ENCODE measurements at places on chromosomes 7 and 10.

- peak; percentile 94 for DNase-seq
These were observed 1.1 kb upstream of the TRIP6 start for GRCh38 chr7:100865938-100866728.

GRCh38 chr7:11060893-11061292, 87.2 kb downstream of the PHF14 start:
- DNase-seq = no peak

GRCh38 chr7:95925236-95925635, 152.9 kb downstream of the DYNC1I1 start:
- DNase-seq = no peak

GRCh38 chr10:1119027-1119426, 62.8 kb downstream of the WDR37 start:
- no peak for DNase-seq

DNA sequence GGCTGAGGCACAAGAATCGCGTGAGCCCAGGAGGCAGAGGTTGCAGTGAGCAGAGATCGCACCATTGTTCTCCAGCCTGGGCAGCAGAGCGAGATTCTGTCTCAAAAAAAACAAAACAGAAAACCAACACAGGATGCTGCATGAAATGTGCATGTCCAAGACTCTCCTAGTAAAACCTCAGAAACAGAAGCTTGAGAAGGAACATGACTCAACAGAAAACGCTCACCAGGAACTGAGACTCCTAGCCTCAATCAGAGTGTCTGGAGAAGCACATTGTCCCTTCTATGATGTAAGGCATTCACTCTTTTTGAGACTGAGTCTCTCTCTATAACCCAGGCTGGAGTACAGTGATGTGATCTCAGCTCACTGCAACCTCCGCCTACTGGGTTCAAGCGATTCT, 168.3 kb downstream of the MYOF start:
- DNase-seq = no peak

GRCh38 chr10:96672481-96673175, 47.7 kb downstream of the PIK3AP1 start:
- DNase-seq = no peak

- DNase-seq = no peak
These were observed 109.5 kb downstream of the PARP12 start for GRCh38 chr7:139953229-139953628.

DNA sequence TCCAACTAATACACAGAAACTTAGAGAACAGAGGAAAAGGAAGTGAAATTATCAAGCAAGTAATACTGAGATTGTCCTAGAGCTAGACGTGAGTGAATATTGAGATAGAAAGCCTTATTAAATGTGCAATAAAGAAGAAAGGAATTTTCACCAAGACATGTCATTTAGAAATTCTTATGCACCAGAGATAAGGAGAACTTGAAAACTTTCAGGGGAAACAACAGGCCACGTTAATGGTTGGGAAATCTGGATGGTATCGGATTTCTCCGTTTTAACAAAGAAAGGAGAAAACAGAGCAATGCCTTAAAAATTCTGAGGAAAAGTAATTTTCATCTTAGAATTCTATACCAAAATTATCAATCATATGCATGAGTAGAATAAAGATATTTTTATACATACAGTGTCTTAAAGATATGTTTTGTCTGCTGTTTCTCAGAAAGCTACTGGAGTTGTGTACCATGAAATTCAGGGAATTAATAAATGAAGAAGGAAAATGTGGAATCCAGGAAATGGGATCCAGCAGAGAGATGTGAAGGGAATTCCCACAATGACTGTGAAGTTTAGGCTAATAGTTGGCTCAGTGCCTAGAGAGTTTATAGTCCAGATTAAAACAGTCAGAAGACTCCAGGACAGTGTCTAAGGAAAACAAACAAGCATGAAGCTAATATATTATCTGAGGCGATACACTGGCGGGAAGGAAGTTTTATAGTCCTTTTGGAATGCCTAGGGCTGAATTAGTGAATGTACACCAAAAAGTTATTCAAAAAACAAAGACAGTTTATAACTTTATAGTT, 159.5 kb downstream of the PPP1R9A start:
- no peak for DNase-seq

GRCh38 chr10:132810807-132811700, 25.1 kb upstream of the NKX6-2 start:
- peak; percentile 46 for DNase-seq

DNA sequence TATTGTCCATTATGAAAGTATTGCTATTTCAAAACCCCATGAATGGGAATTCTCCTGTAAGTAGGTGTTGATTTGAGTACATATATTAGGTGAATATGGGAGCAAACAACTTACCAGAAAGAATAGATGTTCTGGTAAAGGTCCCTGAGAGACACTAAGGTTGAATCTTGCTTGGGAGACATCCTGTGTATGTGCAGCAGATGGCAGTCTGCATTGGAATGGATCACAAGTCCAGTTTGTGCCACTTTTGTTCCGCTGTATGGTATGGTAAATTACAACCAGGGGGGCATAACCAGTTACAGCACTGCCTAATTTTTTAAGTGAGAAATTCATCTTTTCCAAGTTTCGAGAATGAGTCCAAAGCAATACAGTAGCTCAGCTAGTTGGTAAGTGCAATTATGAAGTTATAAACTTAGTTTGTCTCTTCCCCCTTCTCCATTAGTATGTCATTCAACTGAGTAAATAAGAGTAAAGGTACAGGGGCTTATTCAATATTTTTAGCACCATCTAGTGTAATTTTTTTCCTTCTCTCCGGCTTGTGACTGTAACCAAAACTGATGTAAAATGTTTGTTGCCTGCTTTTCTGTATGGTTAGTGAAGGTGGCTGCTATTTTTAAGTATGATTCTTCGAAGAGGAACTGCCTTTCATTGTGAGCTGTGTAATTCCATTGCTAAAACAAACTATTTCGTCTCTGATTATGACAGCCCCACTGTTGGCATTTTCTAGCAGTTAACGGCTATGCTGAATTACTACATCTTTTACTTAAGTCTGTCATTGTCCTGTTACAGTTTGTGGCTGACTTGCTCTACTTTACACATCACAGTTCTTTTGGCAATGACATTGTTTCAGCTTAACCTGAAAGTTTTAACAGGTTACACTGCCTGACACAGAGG, 2.8 kb downstream of the MCU start:
- DNase-seq = no peak

DNA sequence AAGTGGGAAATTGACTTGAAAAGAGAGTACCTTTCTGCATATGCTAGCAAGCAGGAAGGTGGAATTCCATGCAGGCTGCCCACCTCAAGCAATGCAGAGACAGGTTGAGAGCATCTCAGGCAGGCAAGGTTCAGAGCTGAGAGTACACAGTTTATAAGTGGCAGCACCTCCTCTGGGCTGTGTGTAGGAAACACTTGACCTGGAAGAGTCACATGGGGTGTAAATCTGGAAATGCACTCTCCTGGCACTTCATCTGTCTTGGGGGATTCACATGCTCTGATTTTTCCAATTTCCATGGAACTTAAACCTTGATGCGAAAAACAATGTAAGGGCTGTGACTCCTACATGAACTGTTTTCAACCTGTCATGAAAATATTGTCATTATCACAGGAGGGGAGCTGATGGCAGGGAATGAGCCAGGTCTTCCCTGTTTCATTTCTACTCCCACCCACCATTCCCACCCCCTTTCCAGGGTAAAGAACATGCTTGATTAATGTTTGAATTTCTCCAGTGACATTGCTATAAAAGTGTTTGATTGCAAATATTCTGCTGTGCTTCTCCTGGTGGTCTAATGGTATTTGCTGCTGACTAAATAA, 328.3 kb downstream of the BICC1 start:
- no peak for DNase-seq

DNA sequence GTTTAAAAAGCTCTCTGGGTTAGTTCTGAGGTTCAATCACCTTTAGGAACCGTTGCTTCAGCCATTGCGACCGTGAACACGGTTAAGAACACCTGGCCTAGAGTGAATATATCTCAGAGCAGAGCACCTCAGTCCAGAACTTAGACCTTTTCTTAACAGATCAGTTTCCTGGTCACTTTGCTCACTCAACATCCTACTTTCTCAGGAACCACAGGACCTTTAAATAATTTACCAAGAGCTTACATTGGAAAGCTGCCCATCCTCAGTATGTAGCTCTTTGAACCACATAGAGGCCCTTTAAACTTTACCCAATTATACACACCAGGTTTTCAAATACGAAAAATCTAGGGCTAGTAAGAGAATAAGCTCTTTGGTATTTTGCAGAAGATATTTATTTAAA, 153.2 kb downstream of the NRBF2 start:
- no peak for DNase-seq

- DNase-seq = no peak
These were observed 10.5 kb upstream of the CRPPA start for GRCh38 chr7:16431646-16432424.

GRCh38 chr7:87875151-87876039, 765 bp downstream of the SLC25A40 start:
- DNase-seq = peak; percentile 77

- no peak for DNase-seq
These were observed 7.1 kb downstream of the LIPM start for GRCh38 chr10:88809621-88810020.

- DNase-seq = no peak
These were observed 305.2 kb downstream of the FRMD4A start for GRCh38 chr10:14025283-14026189.

DNA sequence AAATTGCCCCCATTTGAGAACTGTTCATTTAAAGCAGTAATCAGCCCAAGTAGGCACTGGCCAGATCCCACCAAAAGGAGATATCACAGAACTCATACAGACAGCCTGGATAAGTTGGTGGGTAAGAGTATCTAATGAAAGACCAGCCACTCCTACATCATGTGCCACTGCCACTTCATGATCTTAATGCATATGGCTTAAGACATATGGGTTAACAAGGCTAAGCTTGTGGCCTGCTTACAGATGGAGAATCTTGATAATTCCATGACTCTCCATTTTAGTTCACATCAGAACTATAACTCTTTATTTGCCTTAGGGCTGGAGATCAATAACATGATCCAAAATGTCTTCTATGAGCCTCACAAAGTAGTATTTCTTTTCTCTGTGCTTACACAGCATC, 6.8 kb upstream of the IFIT1B start:
- DNase-seq = no peak

DNA sequence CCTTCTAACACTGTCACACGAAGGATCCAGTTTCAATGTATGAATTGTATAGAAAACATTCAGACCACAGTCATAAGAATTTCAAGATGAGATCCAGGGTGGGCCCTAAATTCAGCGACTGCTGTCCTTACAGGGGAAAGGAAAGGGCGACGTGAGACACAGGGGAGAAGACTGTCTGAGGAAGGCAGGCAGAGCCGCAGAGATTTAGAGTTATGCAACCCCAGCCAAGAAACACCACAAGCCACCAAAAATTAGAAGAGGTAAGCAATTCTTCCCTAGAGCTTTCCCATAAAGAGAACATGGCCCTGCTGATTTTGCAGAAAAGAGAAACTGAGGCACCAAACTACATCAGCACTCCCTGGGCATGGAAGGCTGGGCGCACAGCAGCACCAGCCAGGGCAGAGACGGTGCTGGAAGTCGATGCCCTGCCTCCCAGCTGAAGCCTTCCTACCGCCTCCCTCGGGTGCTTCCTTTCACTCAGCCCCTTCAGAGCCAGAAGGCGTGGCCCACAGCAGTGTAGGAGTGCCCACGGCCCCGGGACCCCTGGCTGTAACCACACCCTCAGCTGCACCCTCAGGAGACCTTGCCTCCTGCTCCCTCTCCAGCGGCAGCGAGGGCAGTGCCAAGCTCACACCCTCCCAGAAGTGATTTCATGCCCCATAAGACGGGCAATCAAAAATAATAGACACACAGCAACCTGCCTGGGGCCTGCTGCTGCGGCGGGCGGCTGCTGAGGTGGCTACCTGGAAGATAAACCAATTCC, 81.0 kb upstream of the LRRC4 start:
- no peak for DNase-seq

DNA sequence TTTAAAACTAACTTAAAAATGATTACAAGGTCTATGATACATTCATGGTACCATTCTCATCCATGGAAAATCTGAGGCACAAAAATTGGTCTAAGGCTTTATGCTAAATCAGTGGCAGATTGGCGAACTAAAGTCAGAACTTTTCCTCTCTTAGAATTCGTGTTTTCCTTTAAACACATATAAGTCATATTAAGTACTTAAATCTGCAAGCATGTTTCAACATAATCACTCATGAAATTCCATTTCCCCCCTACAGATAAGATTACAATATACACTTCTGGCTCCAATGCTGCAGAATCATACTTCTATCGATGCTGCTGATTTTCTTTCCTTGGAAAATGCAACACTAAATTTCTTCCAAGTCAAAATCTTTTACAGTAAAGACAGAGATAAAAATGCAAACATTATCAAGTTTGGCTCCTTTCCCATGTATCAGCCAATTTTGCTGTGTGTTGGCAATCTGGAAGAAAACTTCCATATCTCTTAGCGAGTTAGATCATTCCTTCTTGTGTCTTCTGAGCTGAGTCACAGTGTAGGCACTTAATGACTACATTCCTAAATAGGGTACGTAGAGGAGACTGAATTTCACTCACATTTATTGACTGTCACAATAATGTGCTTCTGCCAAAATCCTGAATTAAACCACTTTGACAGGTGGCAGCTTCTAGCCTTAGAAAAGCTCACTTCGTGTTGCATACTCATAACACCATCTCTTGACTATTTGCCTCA, 76.4 kb upstream of the LRRC17 start:
- DNase-seq = no peak

GRCh38 chr7:46554688-46555422, 633.8 kb upstream of the IGFBP3 start:
- DNase-seq = no peak

DNA sequence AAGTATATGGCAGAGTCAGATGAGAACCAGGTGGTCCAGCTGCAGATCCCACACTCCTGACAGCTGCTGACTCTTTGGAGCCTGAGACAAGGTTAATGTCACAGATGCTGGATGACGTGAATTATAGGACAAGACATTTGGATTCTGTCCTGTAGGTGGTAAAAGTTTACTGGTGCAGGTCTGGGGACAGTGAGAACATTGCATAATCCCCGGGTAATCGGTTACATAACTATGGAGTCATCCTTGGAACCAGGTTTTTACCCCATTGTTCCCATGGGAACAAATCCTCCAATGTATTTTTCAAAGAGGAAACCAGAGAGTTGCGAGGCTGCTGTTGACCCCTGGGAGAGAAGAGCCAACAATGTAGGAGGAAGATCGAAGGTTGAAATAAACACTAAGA, 27.5 kb upstream of the ZCCHC24 start:
- no peak for DNase-seq

DNA sequence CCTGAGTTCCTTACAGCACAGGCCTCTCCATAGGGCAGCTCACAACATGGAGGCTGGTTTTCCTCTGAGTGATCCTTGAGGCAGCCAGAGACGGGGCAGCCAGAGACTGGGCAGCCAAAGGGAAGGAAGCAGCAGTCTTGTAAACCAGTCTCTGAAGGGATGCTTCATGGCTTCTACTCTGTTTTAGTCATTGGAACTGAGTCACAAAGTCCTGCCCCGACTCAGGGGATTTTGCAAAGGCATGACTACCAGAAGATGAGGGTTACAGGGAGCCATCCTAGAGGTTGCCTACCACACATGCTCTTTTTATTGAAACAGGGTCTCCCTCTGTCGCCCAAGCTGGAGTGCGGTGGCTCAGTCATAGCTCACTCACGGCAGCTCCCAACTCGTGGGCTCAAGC, 44.4 kb upstream of the COMMD3 start:
- DNase-seq = no peak

- DNase-seq = peak; percentile 92
These were observed 78.9 kb downstream of the MKI67 start for GRCh38 chr10:128047351-128047750.
